ENCODE measurements at places on chromosomes 2 and 18. TPM values are rescaled to one million over a fixed set of nuclear protein-coding genes. Genes with fewer than 3 reads are reported as not detected.

VWC2L gene
- 0.04 TPM for polyA plus RNA-seq

CD28 gene
- not detected for polyA plus RNA-seq

RGPD3 gene
- polyA plus RNA-seq, result 0.07 TPM

LAMA3 gene
- 0.32 TPM for polyA plus RNA-seq

OXER1 gene
- polyA plus RNA-seq, result 0.37 TPM

PLEKHM3 gene
- polyA plus RNA-seq, result 7.0 TPM
